Muscle of back (tissue), 13 donors: ENCODE measurements at places on chromosomes 6 and 20. TPM values are rescaled to one million over a fixed set of nuclear protein-coding genes. Genes with fewer than 3 reads are reported as not detected.

DNA sequence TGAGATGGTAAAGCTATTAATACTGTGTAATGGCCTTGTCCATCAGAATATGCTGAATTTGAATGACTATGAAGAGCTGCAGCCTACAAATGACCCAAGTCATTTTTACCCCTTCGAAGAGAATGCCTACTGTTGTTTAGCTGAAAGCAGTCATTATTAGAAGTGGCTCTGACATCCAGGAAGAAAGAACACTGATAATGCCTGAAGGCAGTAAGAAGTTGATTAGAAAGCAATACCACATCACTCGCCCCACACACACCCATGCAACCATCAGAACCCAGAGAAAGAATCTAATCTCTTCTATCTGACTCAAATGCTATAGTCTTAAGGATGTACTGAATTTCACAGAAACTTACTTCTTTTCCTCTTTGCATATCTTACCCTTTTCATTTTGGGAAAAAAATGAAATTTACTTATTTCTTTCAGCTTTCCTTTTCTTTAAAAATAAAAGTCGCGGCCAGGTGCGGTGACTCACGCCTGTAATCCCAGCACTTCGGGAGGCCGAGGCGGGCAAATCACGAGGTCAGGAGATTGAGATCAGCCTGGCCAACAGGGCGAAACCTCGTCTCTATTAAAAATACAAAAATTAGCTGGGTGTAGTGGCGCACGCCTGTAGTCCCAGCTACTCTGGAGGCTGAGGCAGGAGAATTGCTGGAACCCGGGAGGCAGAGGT, 61.0 kb downstream of the ARHGAP18 start:
- no peak for DNase-seq

FOXP4 gene
- polyA plus RNA-seq = 11.1 TPM

DNA sequence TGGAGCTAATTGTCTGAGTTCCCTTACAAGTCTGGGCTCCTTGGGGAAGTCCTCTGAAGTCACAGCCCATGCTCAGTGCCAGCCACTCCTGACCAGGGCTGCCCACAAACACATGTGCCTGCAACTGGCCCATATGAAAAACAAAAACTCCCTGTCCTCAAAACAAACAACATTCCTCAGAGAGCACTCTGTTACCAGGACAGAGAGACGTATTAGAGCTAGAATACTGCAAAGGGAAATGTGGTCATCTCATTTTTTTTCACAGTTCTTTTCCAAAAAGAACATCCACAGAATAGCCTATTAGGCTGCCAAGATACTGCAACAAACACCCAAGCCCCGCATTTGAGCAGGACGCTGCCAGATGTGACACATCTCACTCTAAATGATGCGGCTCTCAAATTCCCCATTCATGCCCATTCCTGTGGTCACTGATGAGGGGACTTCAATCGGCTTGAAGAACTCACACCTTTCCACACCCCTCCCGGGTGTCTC, 71.1 kb downstream of the SLC22A23 start:
- no peak for DNase-seq

DNA sequence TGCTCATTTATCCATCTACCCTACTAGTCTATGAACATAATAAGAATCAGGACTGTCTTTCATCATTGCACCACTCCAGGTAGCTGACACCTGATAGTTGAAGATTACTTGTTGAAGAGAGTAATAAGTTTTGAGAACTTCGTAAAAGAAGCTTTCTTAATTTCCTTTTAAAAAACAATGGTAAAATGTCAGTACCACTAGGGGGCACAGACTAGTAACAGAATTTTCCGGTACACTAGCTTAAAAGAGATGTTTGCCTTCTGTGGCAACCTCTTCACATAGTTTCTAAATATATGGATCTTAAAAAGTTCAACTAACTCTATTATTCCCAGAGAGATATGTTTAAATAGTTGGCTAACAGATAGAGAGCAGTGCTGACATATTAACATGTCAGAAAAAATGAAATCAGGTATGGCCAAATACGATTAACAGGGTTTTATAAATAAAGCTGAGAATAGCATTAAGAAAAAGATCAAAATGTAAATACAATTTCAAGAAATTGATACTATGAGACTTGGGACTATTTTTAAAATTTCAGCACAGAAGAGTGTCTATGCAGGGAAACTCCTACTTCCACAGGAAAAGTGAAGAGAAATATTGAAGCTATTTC, 5.4 kb upstream of the KCNQ5 start:
- DNase-seq = peak; percentile 9

DNA sequence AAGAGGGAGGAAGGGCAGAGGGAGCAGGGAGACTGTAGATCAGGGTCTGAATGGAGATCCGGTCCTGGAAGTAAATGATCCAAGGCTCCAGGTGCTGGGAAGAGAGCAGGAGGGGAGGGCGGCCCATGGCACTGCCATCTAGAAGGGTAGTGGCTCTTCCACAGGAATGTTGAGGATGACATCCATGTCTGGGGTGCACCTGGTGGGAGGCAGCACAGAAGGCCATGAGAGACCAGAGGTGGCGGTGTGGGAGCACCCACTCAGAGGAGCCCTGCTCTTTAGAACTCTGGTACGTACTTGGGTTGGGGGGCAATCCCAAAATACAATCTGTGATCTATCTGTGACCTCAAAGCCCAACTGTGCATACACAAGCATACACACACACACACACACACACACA, 13.5 kb downstream of the DEFB132 start:
- DNase-seq = no peak

DNA sequence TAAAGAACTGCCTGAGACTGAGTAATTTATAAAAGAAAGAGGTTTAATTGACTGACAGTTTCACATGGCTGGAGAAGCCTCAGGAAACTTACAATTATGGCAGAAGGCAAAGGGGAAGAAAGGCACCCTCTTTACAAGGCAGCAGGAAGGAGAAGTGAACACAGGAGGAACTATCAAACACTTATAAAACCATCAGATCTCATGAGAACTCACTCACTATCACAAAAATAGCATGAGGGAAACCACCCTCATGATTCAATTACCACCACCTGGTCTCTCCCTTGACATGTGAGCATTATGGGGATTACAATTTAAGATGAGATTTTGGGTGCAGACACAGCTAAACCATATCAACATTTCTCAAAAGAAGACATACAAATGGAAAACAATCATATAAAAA, 266.3 kb downstream of the EPM2A start:
- DNase-seq = no peak

DNA sequence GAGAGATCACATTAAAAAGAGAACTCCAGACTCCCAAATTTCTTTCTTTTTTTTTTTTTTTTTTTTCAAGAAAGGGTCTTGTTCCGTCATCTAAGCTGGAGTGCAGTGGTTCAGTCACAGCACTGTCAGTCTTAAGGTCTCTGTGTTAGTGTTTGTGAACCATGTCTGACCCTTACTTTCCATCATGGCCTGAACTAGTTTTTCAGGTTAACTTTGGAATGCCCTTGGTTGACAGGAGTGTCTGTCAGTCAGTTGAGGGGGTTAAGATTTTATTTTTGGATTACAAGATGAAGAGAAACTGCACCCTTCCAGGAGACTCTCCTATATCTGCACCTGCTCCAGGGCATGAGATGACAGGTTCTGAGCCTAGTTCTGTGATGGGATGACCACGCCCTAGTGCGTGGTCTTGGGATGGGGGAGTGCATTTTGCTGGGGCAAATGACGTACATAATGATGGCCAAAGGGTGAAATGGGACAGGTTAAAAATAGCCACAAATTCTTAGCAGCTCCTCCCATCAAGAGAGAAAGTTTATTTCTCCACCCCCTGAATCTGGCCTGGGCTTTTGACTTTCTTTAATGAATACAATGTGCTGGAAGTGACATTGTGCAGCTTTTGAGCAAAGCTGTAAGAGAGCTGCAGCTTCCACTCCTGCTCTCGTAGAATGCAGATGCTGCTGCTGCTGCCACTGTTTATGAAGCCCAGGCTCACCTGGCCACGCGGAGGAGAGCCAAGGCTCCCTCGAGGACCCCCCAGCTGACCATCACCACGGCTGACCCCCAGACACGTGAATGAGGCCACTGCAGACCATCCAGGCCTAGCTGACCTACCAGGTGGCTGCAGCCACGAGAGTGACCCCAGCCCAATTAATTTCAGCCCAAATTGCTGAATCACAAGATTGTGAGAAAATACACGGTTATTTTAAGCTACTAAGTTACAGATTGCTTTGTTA, 29.7 kb upstream of the FAM50B start:
- no peak for DNase-seq

GRCh38 chr6:38750968-38751615, 36.0 kb downstream of the DNAH8 start:
- DNase-seq = no peak

GRCh38 chr20:25608774-25609173, 15.0 kb downstream of the NANP start:
- DNase-seq = no peak

ANKEF1 gene
- 1.0 TPM for polyA plus RNA-seq

- DNase-seq = peak; percentile 94
Observed at GRCh38 chr6:90219209-90219985, 77.2 kb downstream of the BACH2 start.

SEMG1 gene
- not detected for polyA plus RNA-seq

TMEM217 gene
- 1.1 TPM for polyA plus RNA-seq

- DNase-seq = no peak
Observed at GRCh38 chr6:153677522-153677921, 361.5 kb upstream of the OPRM1 start.

- no peak for DNase-seq
Observed at GRCh38 chr20:48667889-48668413, 159.8 kb downstream of the PREX1 start.

DNA sequence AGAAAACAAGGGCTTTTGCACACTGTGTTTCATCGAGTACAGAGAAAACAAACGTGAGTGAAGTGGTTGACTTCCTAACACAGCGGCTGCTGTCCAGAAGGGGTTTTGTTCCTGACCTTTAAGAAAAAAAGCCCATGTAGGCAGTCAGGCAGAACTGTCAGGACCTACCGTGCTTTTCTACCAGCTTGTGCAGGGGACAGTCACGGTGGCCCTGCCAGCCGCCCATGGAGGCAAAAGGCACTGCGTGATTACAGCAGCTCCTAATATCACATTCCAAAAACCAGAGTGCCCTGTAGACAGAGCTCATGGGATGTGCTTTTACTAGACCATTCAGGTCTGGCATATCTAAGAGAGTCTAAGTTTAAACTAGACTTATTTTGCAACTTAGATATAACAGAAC, 12.2 kb downstream of the TNFAIP3 start:
- DNase-seq = no peak

DNA sequence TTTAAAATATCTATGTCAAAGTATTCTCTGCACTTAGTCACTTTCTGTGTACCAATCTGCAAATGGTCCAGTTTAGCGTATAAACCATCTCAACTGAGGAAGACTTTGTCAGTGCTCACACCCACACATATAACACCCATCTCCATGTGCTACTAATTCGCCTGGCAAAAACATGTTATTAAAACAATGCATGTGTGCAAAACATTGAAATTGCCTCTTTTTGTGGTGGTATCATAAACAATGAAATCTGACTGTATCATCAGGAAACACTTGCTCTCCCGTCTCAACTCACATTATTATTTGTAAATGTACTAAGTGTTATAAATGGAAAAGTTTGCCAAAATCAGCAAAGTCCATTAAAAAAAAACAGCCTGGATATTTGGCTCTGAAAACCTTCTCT, 105.9 kb upstream of the FOXC1 start:
- DNase-seq = no peak

- DNase-seq = peak; percentile 9
Observed at GRCh38 chr6:127539272-127539671, 20.1 kb upstream of the MTCL3 start.

- DNase-seq = no peak
Observed at GRCh38 chr6:75600768-75601167, 912 bp upstream of the SENP6 start.

- no peak for DNase-seq
Observed at GRCh38 chr20:5996765-5997164, 46.3 kb downstream of the MCM8 start.

- no peak for DNase-seq
Observed at GRCh38 chr6:15444881-15445280, 199.0 kb downstream of the JARID2 start.

DNA sequence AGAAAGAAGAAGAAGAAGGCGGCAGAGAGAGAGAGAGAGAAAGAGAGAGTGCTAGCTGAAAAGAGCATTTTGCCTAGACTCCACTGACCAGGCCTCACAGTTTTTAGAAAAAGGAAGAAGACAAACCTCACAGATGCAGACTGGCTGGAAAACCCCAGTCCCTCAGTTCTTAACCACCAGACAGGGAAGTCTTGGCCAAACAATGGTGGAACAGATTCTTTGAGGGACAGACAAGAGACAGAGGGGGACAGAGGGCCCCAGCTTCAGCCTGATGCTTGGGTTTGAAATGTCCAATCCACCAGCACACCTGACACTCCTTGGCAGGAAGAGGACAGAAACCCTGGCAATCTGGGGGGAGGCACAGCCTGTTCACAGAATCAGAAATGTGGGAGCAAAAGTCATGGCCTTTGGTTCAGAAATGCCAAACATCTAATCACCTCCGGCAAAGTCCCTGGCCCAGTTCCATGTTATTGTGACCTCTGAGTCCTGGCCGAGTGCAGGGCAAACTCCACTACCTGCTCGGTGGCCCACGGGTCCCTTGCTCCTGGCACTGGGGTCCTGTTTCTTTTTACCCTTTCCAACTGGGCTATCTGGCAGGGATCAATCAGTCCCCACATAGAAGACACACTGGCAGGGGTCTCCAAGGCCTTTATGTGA, 235.2 kb downstream of the LY86 start:
- DNase-seq = no peak

DNA sequence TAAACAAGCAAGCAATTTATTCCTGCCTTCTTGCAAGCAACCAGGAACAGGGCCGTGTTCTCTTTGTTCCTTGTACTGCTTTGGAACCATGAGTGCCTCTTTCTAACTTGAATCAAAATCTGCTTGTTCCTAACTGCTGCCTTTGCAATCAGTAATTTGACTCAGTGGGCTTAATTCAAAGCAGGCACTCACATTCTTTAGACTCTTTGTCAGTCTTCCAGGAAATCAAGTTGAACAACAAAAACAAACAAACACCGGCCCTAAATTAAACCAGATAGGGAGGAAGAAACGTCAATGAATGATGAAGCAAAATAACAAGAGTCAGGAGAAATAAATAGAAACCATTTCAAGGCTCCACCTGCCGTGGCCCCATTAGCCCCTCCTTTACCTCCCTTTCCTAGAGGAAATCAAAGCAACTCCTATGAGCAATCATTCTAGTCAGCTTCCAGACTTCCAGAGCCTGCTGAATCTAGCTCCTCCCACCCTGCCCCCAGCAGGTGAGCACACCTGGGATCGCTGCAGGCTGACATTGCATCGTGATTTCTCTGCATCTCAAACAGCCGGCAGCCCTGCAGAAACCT, 582.2 kb upstream of the FLRT3 start:
- no peak for DNase-seq
